NCI-H1105 (cell line): ENCODE measurements at places on chromosomes 12 and 14.

DNA sequence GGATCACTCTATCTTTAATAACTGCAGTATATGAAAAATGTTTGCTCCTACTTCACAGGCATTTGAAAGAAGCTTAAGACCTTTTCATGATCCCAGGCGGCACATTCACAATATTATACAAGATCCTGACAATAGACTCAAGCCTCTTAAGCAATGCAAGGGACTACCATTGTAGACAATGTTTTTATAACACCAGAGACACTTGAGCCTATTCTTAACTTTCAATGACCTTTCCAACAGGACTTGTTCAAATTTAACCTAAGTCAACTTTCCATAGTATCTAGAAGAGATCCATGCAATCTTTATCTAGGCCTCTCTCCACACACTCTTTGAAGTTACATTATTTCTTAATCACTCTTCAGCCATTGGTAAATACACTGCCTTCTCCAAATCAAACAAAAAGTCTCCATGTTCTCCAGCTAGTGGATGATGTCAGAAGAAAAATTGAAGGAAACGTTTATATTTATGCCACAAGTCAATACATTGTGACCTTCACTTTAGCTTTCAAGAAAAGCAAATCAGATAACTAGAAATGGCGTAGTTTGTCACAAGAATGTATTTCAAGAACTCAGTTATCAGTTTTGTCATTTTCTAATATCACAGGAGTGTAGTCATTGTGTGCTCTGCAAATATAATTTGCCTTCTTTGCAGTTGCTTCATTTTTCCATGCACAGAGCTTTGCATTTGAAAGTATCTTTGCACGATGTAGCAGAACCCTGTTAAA is 41.2 kb downstream of the PHLDA1 start:
- DNase-seq, result no peak

- no peak for DNase-seq
These were observed 113.0 kb downstream of the MED13L start for GRCh38 chr12:116164250-116165035.

DNA sequence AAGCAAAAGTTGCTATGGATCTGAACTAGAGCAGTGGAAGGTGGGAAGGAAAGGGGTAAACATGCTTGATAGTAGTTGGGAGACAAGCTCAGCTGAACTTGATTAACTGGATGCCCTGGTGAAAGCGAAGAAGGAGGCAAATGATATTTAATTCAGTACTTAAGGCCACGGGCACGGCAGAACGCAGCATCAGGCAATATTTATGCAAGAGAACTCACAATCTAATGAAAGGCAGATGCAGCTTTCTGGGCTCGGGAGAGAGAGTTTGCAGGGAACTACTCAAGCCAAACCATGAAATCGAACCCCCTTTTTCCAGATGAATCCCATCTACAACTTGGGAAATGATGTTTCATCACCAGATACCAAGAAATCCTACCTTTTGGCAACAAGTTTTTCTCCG is 3.5 kb upstream of the CNIH1 start:
- DNase-seq, result no peak

- DNase-seq, result no peak
These were observed 113.9 kb upstream of the USP15 start for GRCh38 chr12:62146318-62146717.

GRCh38 chr12:18108611-18109010 is 18.6 kb upstream of the RERGL start:
- DNase-seq, result no peak

DNA sequence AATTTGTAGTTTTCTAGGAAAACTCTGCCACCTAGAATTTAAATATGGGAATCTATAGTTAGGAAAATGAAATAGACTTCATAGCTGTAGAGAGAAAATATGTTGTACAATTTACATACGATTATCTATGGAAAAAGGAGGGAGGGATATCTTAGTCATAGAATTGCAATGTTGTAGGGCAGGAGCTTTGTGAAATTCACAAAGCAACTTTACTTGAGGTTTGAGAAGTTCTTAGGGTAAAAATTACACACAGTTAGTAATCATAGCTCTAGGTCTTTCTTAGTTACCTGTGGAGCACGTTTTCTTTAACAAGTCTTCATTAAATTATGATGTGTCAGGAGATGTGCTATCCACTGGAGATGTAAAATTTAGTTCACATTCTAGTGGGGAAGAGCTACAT is 61.4 kb upstream of the DBX2 start:
- DNase-seq, result no peak

DNA sequence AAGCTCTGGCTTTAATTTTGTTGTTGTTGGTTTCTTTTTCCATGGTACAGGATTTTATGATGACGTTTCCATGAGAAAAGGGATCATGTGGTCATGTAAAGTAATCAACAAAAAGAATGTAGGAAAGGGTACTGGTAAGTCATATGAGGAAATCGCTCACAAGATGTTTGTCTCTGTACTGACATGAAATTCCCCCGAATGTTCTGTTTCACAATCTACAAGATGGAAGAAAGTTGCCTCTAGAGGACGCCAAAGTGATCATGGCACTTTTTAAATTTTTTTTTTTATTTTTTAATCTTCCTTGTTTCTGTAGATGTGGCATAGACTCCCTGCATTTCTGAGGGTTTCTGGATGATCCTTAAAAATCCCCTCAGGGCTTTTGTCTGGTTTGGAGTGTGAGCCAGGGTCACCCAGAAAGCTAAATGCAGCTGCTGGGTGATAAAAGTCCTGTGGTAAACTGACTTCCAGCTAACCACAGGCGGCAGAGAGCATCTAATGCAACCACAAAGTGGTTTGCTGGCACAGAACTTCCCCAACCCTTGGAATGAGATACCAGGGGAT is 393.5 kb downstream of the CCDC91 start:
- DNase-seq, result no peak

DNA sequence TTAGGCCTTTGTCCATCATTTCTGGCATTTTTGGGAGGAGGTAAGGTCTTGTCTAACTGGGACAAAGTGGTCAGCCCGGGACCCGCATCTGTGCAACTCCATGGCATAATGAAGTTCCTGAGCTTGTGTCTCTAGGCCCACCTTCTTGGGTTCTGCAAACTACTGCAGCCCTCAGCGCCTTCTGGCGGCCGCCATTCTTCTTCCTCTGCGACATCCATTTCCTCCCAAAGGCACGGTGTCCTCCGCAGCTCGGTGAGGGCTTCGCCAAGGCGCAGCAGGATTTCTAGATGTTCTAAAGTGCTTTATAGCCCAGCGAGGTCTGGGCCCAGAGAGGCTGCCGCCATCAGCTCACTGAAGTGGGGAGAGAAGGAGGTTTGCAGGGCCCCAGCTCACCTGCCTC is 134.4 kb upstream of the OR4E1 start:
- DNase-seq, result no peak

- DNase-seq, result no peak
These were observed 89.6 kb downstream of the MSRB3 start for GRCh38 chr12:65368055-65368454.

- DNase-seq, result no peak
These were observed 3.6 kb upstream of the MORN3 start for GRCh38 chr12:121673013-121673511.

DNA sequence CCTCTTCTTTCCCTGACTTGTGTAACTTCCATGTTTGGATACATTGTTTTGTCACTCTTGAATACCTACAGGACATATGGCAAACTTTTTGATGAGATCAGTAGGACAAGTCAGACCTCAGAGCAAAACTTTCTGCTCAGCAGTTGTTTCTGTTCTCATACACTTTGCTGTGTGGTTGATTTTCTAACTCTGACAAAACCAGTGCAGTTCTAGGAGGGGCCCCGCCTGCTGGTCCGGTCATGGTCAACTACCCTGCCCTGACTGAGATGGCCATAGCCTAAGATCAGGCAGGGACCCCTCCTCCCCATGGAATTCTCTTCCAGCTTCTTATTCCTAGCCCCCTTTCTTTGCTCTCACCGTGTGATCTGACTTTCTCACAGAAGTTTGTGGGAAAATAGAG is 92.8 kb downstream of the OTOGL start:
- DNase-seq, result no peak
